ENCODE measurements at places on chromosomes 13 and 19.

GRCh38 chr13:43309311-43309710, 285.9 kb downstream of the DNAJC15 start:
- DNase-seq = no peak

GRCh38 chr19:13861392-13861713, 15.6 kb upstream of the NANOS3 start:
- DNase-seq = no peak

- no peak for DNase-seq
These were observed 29.3 kb upstream of the GRTP1 start for GRCh38 chr13:113393226-113393562.

GRCh38 chr19:19670070-19670551, 1.5 kb downstream of the ZNF101 start:
- no peak for DNase-seq

- DNase-seq = no peak
These were observed 352.5 kb downstream of the DNAJC15 start for GRCh38 chr13:43375797-43376465.

DNA sequence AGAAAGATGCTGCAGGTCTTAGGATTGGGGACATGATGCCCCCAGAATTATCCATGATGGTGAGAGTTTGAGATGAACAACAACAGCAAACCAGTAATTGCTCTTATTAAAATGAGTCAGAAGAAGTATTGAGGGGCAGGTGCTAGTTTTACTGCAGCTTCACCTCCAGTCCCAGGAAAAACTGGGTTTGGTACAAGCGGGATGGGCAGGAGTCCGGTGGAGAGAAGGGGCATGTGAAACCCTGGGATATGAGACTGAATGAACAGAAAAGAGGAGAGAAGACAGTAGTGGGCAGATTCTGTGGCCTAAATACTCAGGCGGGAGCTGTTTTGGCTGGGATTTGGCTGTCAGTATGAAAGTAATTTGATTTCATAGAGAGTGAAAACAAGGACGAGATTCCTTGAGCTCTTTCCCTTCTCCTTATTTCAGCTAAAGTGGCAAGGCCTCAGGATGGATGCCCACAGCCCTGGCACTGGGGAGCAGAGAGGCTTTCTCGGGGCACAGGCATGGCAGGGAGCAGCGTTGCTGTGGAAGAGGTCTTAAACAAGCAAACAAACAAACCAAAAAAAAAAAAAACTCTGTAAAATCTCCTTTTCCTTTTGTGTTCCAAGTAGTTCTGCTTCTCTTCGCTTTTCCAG, 30.7 kb downstream of the NFIX start:
- DNase-seq = no peak

DNA sequence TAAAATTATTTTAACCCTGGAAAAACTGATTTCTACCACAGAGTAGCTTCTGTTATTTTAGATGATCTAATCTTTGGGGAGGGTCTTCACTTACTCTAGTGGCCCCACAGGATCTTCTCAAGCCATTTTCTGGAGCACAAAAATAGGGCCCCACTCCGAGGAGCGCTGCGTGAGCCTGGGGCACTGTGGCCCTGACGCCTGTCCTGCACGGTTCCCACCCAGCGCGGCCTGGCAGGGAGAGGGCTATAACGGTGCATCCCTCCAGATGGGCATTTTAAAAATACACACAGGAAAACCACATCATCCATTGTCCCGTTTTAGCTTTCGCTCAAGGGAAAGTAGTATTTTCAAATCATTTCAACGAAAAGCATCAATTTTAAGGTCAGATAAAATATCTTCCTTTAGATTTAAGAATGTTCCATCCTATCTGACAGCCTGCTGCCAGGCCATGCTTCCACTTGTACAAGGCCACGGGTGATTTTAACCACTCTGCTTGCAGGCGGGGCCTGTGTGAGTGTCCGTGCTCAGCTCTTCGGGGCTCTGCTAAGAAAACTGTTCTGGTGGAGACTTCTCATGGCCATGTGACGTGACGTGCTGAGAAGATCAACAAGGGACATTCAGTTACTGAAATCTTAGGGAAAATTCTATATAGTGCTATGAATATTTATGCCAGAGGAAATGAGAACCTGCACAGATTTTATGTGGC, 683.8 kb upstream of the SGCG start:
- no peak for DNase-seq

- DNase-seq = no peak
These were observed 175.2 kb downstream of the PAN3 start for GRCh38 chr13:28313579-28313978.

GRCh38 chr13:28566891-28567290, 72.0 kb upstream of the FLT1 start:
- no peak for DNase-seq

DNA sequence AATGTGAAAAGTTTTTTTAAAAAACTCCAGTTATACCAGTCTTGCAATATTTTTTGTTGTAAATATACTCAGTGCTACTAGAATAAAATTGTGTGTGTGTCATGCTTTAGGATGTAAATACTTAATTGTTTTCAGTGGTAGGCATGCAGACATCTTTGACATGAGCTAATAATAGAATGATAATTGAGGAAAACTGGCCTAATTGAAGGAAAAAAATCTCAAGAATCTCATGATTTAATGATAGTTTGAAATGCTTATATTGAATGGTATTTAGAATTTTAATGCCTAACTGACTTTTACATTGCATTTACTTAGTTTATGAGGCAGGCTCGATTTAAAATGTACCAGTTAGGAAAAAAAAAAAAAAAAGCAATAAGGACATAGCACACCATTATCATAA, 3.2 kb upstream of the MAB21L1 start:
- no peak for DNase-seq

GRCh38 chr19:10863107-10863717, 8.1 kb upstream of the CARM1 start:
- no peak for DNase-seq

DNA sequence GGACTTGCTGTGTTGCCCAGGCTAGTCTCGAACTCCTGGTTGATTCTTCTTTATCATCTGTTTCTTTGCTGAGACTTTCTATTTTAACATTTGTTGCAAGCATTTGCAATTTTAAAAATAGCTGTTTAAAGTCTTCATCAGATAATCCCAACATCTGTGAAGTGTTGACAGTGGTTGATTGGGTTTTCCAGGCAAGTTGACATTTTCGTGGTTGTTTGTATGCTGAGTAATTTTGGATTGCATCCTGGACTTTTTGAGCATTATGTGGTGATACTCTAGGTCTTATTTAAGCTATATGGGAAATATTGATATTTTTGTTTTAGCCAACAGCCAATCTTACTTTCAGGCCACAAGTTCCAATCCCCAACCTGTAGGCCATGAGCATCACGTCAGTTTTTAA, 25.1 kb downstream of the AP1M1 start:
- no peak for DNase-seq

DNA sequence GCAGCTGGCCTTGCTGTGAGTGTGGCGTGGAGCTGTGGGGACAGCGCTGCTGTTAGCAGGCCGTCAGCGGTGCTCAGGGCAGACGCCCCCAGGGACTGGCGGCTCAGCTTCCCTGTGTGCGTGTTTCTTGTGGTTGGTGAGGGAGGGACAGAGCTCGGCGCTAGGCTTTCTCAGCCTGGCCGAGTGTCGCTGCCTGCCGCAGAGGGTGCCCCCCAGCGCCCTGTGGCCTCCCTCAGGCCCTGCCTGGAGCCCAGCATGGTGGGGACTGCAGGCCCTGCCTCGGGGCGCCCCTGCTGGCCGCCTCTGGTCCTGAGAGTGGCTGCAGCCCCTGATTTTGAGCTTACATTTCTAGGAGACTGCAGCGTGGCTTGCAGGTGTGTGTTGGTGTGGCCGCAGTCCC, 35.5 kb downstream of the DOT1L start:
- no peak for DNase-seq

- no peak for DNase-seq
These were observed 381.5 kb downstream of the MYO16 start for GRCh38 chr13:109010912-109011311.

- no peak for DNase-seq
These were observed at the start of gene BCAM for GRCh38 chr19:44808463-44809371. BCAM (plus strand) TSS chr19:44809103; CDS start chr19:44809125, 22 bp downstream.

DNA sequence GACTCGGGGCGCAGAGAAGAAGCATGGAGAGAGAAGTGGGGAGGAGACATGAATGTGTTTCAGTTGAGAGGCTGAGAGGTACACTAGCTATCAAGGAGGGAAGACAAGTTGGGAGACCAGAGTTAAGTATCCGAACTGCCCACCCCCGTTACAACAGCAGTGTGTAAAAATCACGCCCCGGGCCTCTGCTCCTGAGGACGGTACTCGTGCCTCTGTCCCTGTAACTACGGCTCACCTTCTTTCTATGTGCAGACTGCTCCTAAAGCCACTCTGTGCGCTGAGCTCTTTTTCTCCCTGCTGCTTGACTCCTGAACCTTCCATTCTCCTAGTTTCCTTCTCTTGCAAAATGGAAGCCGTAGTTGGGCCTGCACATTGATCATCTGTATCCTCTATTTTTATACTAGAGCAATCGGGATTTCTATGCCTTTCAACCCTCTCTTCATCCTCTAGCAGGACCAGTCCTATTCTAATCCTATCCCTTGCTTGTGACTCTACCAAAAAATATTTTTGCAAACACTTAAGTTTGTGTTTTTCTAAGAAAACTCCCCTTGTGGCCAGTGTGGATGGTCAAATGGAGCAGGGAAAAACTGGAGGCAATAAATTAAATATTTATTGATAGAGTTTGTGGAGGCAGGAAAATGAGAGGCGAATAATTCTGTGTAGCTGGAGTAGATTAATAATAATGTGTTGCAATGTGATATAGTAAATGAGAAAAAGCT, 569 bp downstream of the POLR1D start:
- no peak for DNase-seq

DNA sequence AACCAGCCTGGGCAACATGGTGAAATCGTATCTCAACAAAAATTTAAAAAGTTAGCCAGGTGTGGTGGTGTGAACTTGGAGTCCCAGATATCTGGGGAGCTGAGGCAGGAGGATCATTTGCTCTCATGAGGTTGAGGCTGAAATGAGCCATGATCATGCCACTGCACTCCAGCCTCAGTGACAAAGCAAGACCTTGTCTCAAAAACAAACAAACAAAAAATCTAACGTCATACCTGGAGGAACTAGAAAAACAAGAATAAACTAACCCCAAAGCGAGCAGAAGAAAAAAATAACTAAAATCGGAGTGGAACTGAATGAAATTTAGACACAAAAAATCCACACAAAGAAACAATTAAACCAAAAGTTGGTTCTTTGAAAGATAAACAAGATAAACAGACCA, 1885.1 kb downstream of the OLFM4 start:
- DNase-seq = no peak

Measured in stimulated activated CD8-positive, alpha-beta memory T cell treated with anti-CD3 and anti-CD28 coated beads, Interleukin-4, amount 100 ng/mL, for 4 hours (primary cell).